ENCODE measurements at places on chromosomes 7 and 10.

- DNase-seq = peak; percentile 55
Measured at GRCh38 chr7:158541346-158542010, 46.1 kb downstream of the PTPRN2 start.

GRCh38 chr7:21773326-21773725 lies 172.4 kb downstream of the CDCA7L start:
- no peak for DNase-seq

DNA sequence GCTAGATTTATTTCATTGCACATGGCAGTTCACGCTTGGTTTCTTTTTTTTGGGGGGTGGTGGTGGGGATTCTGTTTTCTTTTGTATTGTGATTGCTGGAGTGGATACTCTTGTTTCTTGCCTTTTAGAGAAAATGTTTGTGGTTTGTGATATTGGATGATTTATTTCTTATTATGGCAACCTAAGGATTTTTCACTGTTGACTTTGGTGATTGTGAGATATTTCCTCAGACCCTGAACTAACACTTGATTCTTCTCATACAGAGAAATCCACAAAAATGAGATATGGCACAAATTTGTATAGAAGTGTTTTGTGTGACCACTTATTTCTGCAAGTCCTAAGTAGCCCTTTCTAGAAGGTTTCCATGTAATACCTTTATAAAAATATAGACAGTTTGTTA lies 871.1 kb downstream of the LRMDA start:
- DNase-seq = no peak

DNA sequence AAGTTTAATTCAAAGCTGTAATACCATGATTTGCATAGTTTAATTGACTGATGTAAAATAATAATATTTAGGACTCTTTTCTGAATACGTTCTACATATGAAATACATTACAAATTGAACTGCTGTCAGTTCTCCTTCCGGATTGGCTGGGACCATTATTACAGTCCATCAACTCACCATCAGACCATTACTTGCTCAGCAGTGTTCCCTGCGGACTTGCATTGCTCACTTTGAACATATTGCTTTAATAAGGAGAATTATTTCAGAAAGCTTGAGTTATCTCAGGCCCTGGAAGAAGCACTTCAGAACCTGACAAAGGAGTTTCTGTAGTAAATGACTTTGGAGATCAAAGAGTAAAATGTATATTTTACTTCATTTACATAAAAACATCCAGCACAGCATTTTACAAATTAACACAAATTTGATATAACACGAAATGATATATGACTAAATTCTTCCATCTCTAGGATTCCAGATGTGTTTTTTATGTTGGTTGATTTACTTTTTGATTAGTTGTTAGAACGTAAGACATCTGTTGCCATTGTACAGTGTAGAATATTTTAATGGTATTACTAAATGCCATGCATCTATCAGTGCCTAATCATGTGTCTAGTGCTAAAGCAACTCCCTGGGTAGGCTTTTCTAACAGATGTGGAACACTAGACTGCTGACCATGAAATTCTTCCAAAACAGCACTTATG lies 418.5 kb upstream of the SEMA3A start:
- no peak for DNase-seq

DNA sequence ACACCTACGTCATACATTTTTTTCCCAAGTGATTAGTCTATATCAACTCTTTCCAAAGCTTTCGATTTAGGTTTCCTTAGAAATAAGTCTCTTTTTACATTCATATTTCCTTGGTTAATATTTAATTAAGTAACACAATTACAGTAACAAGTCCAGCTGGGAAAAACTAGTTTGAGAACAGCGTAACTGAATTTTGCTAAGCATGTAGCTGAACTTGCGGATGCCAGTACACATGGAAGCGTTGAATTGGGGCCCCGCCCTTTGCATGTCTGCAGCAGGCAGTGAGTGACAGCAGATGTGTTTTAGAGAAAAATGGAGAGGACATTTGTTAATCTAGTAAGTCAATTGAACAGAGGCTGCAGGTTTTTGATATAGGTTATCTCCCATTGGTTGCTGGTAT lies 72.5 kb downstream of the TAF3 start:
- DNase-seq = no peak

GRCh38 chr10:21492421-21492820 lies 33.1 kb downstream of the SKIDA1 start:
- DNase-seq = no peak

- peak; percentile 97 for DNase-seq
Measured at GRCh38 chr7:99379043-99379577, 4.6 kb downstream of the ARPC1B start.

GRCh38 chr10:103781329-103782061 lies 73.9 kb downstream of the SH3PXD2A start:
- DNase-seq = no peak

DNA sequence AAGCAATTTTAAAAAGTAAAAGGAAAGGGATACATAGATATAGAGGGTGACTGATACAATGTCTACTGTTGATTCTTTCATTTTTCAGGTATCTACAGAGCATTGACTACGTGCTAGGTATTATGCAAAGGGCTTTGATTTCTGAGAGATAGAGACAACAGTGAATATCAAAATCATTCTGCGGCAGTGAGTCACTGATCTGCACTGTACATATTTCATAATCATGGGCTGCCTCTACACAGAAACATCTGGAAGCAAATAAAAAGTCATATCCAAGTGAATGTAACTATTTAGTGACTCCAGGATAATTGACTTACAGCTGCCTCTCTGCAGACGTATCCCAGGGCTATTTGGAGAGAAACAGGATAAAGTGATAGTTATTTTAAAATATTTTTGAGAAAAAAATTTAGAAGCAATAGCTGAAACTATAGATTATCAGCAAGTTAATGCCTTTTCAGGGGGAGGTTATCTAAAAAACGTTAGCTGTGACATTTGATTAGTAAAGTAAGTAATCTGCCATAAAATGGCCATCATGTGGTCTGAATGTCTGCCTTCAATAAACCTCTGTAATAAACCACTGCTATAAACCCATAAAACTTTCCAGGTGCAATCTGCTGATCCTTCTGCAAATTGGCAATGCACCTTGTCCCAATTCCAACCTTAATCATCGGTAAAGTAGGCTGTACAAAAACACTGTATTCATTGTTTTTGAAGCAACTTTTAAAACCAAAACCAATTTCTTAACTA lies 43.7 kb downstream of the CPXM2 start:
- DNase-seq = no peak

Measured in inflammatory macrophage treated with lipopolysaccharide for 1 hour (primary cell).